ENCODE measurements at places on chromosomes 12 and 14.

DNA sequence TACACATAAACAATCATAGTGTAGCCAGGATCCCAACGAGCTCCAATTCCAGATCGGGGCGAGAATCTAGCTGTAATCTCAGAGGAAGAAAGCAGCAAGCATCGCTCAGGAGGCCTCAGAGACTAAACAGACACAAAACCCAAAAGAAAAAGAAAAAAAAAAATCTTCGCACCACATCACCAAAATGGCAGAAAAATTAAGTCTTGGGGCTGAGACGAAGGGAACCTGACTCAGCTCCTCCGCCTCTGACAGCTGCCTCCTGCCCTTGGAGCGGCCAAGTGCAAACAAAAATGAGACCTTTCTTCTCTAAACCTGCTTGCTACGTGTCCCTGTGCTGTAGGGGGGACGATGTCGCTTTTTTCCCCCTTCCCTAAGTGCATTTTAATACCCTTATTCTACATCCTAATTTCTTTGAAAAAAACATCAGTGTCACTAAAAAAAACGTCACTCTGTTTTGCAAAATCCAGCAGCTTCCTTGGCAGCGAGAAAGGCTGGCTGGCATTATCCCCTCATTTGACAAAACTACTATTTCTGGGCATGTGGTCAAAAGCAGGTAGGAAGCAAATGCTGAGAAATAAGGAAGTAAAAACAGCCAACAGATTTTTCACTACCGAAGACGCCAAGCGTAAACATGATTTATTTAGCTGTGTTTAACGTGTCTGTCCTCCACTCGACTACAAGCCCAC is 30.5 kb downstream of the BCL11B start:
- DNase-seq, result no peak

DNA sequence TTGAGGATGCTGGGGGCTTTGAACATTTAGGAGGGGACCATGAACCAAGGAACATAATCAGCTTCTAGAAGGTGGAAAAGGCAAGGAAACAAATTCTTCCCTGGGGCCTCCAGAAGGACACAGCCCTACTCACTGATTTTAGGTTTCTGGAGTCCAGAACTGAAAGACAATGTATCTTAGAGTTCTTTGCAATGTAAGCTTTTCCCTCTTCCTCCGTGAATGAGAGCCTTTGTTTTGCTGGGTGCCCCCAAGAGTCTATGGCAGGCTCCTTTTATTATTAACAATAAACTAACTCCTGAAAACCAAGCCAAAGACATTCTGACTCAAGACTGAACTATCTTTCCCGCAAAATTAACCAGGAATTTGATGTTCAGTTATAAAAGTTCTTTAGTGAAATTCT is 204.1 kb downstream of the STXBP6 start:
- DNase-seq, result no peak

- DNase-seq, result no peak
These were observed 124.5 kb downstream of the GPR65 start for GRCh38 chr14:88129306-88130056.

DNA sequence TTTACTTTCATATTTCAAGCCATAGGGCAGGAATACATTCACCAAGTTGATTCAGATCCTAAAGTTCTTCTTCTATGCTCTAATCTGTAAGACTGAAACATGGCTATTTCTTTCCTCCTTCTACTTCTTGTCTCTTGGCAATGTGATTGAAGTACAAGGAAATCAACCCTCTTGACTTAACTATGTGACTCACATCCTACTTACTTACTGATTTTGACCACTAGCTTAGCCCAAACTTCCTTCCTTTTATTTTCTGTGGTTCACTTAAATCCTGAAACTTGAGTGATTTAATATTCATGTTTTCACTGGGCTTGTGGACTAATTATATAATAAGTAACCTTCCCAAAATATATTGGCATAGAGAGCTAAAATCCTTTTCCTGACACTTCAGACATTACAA is 111.2 kb upstream of the NOVA1 start:
- no peak for DNase-seq

- no peak for DNase-seq
These were observed 35.5 kb downstream of the FBLN5 start for GRCh38 chr14:91912035-91912434.

GRCh38 chr14:93655078-93655750 is 133.1 kb downstream of the PRIMA1 start:
- peak; percentile 79 for DNase-seq

DNA sequence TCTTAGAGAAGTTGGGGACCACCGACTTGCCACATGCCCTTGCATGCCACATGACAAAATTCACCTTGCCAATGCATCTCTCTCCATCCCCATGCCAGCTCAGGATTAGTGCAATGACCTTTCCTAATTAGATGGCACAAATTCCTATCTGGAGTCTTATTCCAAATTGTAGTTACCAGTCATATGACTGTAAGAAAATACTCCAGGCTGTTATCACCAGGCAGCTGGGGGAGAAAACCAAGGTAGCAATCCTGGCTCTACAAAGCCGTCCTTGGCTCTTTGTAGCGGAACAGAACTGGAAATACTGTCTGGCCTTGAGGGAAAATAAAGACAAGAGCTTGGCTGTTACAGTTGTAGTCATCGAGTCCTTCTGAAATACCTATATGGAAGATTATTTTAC is 208.5 kb upstream of the DIO2 start:
- DNase-seq, result no peak

GRCh38 chr12:52007158-52007921 is 594 bp downstream of the TAMALIN start:
- DNase-seq, result no peak

- peak; percentile 84 for DNase-seq
These were observed 605 bp downstream of the ANKRD52 start for GRCh38 chr12:56257491-56258067.

GRCh38 chr14:44981198-44981597 is 19.2 kb downstream of the TOGARAM1 start:
- no peak for DNase-seq

- DNase-seq, result no peak
These were observed 39.6 kb downstream of the HECTD4 start for GRCh38 chr12:112342587-112342986.

GRCh38 chr14:75522224-75522982 is at the start of gene BATF:
Gene BATF (plus strand): TSS chr14:75522469. CDS start chr14:75522683, 214 bp downstream.
- DNase-seq, result no peak

DNA sequence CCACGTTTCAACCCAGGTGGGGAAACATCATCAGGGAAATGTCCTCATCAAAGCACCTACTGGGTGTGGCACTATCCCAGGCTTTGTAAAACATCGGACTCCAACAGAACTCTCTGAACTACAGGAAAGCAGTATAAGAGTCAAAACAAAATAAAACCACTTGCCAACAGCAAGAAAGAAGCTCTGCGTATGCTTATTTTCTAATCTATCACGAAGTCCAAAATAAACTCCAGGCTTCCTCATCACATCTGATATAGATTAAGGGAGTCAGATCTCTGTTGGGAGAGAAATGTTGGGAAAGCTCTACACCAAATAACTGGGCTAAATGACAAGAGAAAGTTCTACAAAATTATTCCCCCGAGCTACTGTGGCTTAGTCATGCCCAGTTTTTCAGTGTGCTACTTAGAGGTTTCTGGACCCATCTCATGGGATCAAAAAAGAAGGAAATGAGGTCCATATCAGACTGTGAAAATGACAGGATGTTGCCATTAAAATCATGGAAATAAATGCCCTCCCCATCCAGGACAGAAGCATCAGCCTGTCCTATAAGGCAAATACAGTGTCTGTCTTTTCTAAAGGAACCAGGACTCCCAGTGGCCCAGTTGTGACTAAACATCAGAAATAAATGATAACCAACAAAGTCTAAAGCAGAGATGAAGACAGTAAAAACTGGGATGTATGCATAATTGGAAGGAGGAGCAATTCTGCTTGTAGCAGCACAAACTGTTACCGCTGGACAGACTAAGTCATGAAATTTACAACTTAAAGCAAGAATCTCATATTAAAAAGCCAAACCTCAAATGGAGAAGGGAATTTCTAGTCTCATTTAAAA is 149.5 kb downstream of the STXBP6 start:
- no peak for DNase-seq

- DNase-seq, result no peak
These were observed 194.1 kb upstream of the RASSF8 start for GRCh38 chr12:25764409-25764808.

- no peak for DNase-seq
These were observed 70.3 kb downstream of the ATP23 start for GRCh38 chr12:58011676-58012075.

- no peak for DNase-seq
These were observed 1.5 kb downstream of the STYK1 start for GRCh38 chr12:10672231-10672868.

GRCh38 chr12:89160716-89161123 is 191.6 kb downstream of the DUSP6 start:
- DNase-seq, result no peak

- no peak for DNase-seq
These were observed 123.4 kb downstream of the ST8SIA1 start for GRCh38 chr12:22211128-22211527.

- no peak for DNase-seq
These were observed 154.6 kb downstream of the SLC6A15 start for GRCh38 chr12:84757978-84758377.

- DNase-seq, result no peak
These were observed 7.4 kb downstream of the RFLNA start for GRCh38 chr12:124302241-124302806.

DNA sequence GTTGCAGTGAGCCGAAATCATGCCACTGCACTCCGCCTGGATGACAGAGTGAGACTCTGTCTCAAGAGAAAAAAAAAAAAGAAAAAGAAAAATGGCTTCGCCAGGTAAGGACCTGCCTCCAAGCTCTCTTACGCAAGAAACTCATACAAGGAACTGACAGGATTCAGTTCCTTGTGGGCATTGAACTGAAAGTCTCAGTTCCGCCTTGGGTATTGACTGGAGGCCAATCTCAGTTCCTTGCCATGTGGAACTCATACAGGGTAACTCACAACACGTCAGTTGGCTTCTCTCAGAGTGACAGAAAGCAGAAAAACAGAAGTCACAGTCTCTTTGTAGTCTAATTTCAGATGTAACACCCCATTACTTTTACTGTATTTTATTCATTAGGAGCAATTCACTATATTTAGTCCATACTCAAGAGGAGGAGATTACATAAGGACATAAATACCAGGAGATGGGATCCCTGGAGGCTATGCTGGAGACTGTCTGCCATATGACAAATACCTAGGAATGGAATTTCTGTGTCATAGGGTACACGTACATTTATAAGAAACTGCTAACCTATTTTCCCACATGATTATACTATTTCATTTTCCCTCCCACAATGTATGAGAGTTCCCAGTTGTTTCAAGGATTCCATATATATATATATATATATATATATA is 11.4 kb upstream of the NOPCHAP1 start:
- DNase-seq, result no peak
